ENCODE measurements at places on chromosomes 4 and X.

DNA sequence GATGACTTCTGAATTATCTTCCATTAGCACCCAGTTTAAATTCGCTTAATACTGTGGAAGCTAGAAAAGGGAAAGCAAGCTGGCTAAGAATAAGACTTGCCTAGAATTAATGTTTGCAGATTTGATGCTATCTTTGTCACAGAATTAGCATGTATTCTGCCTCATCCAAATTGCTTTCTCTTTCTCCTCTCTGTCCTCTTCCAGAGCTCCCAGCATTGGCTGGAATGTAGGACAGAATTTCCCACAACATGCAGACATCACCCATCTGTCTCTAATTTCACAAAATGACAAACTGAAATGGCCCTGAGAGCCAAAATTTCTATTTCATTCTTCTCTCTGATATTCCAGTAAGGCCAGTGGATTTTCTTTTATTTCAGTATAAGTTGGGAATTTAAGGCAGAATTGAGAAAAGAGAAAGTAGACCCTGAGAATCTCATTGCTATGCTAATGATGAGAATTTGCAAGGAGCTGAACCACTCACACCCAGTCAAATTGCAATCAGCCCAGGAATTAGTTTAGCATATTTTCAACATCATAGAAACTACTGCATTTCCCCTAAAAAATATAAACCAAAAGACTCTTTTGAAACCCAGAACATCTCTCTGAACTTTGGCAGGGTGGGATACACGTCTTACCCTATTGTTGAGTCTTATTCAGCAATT lies 188.8 kb downstream of the RCHY1 start:
- DNase-seq = no peak

GRCh38 chr4:2483237-2483636 lies 14.3 kb downstream of the RNF4 start:
- no peak for DNase-seq

DNA sequence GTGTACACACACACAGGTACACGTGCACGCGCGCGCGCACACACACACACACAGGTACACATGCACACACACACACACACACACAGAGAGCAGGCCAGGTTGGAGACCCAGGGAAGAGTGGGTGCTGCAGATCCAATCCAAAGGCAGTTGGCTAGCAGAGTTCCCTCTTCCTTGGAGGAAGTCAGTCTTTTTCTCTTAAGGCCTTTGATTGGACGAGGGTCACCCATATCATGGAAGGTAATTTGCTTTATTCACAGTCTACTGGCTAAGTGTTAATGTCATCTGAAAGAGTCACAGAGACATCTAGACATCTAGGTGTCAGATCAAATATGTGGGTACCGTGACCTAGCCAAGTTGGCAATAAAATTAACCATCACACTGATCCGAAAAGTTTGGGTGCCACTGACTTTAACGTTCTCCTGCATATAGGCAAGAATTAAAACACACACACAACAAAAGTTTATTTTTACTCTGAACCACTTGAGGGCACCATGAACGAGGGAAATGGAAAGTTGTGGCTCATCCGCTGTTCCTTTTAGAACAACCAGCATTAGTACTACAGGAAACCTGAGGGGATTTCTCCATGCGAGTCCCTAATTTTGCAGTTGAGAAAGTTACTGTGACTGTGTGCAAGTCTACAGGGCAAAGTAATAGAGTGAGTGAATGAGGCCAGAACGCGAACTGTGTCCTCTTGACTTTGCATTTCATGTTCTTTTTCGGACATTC lies 66.0 kb upstream of the STOX2 start:
- DNase-seq = no peak

- no peak for DNase-seq
Observed at GRCh38 chrX:72394518-72395170, 88.9 kb upstream of the CITED1 start.

GRCh38 chrX:74924449-74925224 lies 615 bp downstream of the NEXMIF start:
- no peak for DNase-seq

- no peak for DNase-seq
Observed at GRCh38 chr4:115418635-115419396, 305.4 kb upstream of the NDST4 start.

DNA sequence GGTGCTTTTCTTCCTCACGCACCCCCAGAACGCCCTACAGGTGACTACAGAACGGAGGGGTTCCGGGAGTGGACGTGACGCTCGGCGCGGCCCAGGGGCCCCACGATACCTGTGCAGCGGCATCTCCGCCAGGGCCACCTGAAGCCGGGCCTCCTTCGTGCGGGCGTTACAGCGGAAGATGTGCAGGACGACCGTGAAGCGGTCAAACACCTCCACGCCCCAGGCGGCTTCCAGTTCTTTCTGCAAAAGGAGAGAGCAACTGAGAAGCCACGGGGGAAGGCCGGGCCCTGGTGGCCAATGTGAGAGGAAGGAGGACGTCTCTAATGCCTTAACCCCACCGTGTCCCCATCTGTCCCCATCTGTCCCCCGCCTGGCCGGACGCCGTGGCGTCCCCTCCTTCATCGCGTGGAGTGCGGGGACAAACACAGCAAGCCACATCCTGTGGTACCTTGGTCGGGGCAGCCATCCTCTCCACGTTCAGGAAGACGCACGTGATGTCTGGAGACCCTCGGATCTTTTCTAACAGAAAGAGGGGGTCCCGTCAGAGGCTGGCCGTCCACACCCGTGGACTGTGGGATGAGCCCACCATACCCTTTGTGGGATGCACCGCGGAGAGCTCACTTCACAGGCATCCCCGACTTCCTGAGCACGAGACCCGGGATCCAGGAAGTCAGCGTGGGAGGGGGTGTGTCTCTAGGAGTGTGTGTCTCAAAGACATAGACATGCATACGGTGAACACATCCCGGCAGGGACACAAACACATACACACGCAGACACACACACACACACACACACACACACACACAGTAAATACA lies 3.6 kb downstream of the GTPBP6 start:
- DNase-seq = no peak

GRCh38 chr4:47624031-47624441 lies 139.0 kb downstream of the ATP10D start:
- no peak for DNase-seq

- DNase-seq = no peak
Observed at GRCh38 chr4:138400543-138400942, 158.4 kb upstream of the SLC7A11 start.

DNA sequence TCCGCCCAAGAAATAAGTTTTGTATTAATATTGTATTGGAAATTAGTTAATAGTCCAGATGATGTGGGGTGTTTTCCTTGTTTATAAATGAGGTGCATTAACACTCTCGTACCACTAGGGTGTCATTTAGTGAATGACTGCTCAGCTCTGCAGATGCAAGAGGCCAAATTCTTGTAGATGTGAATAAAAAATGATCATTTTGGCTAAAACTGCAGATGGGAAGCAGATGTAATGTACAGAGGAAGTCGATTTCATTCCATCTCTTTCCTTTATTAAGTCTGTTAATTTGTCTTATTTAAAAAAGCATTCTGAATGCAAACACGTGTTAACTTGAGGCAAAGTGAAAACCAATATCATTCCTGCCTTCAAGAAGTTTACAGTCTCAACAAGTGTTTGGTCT lies 108.1 kb downstream of the DHX15 start:
- no peak for DNase-seq

DNA sequence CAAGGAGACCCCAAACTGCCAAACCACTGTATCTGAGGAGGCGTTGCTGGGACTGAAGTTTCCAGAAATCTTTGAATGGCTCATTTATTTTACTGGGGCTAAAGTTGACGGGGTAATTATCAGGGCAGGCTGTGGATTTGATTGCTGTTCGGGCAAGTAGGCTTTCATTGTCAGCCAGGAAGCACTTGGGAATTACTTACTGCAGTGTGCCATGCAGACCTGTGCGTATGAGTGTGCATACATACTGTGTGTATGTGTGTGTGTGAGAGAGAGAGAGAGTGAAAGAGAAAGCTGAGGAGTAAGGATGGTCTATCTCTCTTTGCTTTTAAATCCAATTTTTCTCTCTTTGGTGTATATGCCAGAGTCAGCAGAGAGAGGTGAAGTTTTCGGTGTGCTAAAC lies 122.7 kb downstream of the NPNT start:
- no peak for DNase-seq
